Dermis blood vessel endothelial cell (primary cell): ENCODE measurements at places on chromosomes 6 and 20. TPM values are rescaled to one million over a fixed set of nuclear protein-coding genes. Genes with fewer than 3 reads are reported as not detected.

- peak; percentile 87 for DNase-seq
These were observed 24.1 kb upstream of the ROS1 start for GRCh38 chr6:117449549-117450439.

- DNase-seq, result peak; percentile 71
These were observed 855 bp upstream of the GFOD1 start for GRCh38 chr6:13488015-13488895.

- DNase-seq, result no peak
These were observed 5.6 kb downstream of the VGLL2 start for GRCh38 chr6:117270843-117271507.

DNA sequence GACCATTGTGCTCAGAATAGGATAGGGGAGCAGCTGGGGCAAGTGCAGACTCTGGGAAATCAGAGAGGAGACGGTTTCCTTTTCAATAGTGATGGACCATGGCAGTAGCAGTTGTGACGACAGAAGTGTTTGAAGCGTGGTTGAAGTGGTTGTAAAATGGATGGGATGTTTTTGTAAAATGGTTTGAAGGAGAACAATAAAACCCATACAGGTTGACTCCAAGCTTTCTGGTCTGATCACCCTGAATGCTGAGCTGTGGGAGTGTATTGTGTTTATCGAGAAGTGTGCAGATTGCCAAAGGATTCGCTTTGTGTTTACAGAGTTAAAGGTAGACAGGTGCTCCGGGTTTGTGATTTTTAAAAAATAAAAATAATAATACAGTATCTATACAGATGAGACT, 255.2 kb upstream of the SULF2 start:
- DNase-seq, result no peak

- DNase-seq, result no peak
These were observed 73.1 kb upstream of the QKI start for GRCh38 chr6:163341224-163342061.

DNA sequence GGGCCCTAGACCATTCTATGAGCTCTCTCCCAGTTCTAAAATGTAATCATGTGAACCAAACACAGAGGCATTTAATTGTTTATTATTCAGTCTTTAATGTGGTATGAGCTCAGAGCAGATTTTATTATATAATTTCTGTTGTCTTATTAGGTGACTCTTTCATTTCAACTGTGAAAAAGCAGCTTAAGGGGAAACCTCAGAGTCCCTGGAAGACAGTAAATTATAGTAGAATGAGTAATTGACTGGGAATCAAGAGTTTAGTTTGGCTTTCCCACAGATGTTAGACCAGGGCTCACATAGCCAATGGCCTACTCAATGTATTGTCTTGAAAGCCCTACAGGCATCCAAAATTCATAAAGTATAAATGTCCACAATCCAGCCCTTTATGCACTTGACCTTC, 390.4 kb upstream of the SLC35B3 start:
- no peak for DNase-seq

DNA sequence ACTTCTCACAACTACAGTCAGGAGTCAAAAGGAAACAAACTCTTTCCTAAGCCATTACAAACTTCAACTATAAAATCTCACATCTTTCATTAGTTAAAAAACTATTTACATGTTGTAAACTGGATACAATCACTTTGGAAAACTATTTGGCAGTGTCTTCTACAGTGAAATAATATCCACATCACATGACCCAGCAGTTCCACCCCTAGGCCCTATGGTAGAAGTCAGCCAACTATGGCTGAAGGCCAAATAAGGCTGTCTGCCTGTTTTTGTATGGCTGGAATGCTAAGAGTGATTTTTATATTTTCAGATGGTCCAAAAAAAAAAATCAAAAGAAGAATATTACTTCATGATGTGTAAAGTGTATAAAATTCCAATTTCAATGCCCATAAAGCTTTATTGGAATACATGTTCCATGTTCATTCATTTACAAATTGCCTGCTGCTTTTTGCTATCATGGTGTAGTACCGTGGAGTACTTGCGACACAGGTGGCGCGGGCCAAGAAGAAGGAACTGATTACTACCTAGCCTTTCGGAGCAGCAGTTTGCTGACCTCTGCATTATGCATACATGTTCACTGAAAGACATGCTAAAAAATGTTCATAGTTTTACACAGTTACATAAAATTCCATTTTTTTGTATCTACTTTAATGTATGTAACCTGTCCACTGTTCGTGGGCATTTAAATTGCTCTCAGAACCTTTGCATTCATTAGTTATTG, 129.0 kb downstream of the KIF16B start:
- no peak for DNase-seq

- no peak for DNase-seq
These were observed 14.6 kb downstream of the MYH7B start for GRCh38 chr20:34970193-34970840.

Gene ZSCAN12
- total RNA-seq, result 5.1 and 5.6 TPM in 2 replicates

Gene MLN
- total RNA-seq, result not detected in 2 replicates

Gene PNPLA1
- not detected in 2 replicates for total RNA-seq
